ENCODE measurements at places on chromosomes 7 and 10.

GRCh38 chr7:131431289-131431688 lies 103.6 kb downstream of the MKLN1 start:
- no peak for DNase-seq

DNA sequence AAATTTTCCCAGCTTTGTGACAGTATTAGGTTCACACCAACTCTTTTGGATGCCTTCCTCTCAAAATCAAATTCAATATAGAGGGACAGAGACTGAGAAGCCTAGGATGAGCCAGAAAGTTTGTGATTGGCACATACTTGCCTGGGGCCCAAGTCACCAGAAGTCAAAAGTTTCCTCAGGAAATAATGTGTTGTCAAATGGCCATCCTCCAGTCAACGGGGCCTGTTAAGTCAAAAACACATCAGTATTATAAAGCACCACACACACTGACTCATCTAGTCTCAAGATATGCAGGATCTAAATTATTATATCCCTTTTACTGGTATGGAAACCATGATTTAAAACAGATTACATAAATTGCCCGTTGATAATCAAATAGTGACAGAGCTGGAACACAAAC lies 158.1 kb downstream of the AHR start:
- DNase-seq = no peak

DNA sequence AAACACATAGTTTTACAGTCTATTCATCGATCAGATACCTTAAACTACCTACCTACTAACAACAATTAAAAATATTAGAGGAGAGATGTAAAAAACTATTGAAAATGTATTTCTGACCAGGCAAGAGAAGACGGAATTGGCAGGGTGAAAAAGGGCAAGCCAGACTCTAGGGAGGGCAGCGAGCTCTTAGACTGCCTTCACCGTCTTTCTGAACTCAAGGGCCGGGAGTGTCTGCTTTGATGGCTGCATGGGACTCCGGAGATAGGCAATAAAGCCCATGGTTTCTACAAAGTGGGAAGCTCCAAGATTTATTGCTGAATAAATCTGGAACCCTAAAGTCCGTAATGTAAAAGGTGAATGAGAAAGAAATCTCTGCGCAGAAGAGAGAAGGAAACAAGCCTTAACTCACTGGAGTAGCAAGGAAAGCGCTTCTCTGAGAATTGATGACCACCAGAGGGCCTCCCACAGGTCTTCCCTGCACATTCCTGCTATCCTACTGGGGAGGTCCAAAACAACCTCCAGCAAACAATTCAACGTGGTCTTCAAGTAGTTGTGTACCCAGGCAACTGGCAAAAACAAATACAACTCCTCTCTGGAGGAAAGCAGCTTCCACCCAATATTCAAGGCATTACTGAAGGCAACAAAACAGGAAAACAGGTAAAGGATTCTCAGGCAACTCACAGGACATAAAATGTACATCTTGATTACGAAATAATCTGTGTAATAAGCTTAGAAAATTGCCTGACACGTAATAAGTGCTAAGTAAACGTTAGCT lies 181.3 kb downstream of the SDK1 start:
- no peak for DNase-seq

DNA sequence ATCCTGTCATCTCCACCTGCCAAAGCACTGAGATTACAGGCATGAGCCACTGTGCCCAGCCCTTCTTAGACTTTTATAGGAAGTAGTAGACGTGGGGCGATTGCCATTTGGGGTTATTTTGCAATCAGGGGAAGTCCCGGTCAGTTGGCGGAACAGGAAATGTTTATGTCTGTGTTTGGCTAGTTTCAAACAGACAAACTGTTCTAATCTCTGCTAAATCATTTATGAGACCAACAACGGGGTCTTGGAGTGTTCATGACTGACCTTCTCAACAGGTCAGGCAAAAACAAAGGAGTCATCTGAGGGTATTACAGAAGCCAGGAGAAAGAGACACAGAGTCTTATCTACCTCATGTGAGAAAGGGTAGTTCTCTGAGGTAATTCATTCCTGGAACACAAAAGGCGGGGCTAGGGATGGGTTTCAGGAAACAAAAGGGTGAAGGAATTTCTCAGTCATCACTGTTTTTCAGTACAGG lies 6.6 kb upstream of the TPK1 start:
- DNase-seq = no peak

DNA sequence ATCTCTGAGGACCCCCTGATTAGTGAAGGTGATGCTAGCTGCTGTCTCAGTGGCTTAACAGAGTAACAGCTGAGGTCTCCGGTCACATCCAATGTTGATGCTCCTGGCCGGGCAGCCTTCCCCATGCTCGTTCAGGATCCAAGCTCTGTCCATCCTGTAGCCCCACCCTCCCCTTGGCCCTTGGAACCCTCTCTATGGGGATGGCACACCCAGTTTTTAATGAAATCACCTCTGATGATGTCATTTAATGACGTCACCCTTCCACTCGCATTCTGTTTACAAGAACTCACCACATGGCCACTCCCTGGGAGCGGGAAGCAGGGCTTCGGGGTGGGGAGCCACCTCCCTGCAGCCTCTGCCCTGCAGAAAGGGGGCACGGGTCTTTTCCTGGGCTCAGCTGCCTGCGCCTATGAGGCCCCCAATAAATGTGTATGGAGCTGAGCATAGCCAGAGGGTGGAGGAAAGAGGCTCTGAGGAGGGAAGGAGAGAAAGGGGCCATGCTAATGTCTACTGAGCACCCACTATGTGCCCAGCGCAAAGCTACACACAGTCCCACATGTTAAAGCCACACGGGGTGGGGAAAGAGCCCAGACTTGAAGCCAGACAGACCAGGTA lies 95.5 kb downstream of the OAT start:
- DNase-seq = no peak

GRCh38 chr7:121041516-121042148 lies 53.1 kb downstream of the CPED1 start:
- no peak for DNase-seq

DNA sequence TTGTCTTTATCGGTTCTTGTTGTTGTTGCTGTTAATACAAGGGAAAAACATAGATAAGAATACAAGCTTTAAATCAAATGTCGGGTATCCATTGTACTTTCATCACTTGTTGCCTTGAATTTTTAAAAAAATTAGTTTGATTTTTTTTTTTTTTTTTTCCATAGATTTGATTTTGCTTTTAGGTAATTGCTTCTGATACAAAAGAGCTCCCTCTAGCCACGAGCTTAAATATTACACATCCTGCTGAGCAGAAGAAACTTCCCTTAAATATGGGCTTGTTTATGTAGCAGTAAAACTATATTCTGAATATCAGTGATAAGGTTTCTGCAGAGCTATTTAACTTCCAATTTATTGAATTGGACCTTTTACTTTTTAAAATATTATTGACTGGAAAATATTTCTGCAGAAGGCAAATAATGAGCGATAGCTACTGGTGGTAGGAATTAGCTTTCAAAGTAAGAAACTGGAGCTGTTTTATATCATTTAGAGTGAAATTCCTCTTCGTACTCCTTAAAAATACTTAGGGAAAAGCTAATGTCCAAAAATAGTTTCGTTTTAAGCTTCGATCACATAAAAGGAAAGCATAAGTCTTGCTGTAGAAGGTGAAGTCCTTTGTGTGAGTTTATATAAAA lies 216.9 kb downstream of the POLR1F start:
- no peak for DNase-seq

DNA sequence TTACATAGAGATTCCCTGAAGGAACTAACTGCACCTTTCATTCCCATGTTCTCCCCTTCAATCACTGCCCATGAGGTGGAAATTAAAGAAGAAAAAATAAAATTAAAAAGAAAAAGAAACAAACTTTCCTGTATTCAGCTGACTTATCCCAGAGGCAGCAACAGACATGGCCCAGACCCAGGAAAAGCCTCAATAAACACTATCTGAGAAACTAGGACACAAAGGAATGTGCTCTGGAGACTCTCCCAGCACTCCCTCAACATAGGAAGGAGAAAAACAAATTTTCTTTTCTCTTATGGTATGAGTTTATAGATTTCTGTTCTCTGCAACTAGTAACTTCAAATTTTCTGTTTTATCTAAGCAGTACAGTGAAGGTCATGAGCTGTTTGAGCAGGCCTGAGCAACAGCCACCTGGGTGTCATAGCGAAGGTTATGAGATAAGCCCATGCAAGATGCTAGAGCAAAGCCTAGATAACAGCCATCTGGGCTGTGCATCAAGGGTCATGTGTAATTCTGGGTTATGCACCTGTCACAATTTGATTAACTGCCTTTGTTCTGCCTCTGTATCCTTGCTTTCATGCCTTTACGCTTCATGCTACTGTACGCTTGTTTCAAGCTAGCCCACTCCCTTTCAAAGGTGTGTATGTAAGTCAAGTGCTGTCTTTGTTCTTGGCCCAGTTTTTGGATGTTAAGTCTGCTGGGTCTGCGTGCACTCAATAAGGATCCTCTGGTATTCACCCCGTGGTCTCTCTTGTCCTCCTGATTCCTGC lies 11.0 kb upstream of the OR6B1 start:
- no peak for DNase-seq

DNA sequence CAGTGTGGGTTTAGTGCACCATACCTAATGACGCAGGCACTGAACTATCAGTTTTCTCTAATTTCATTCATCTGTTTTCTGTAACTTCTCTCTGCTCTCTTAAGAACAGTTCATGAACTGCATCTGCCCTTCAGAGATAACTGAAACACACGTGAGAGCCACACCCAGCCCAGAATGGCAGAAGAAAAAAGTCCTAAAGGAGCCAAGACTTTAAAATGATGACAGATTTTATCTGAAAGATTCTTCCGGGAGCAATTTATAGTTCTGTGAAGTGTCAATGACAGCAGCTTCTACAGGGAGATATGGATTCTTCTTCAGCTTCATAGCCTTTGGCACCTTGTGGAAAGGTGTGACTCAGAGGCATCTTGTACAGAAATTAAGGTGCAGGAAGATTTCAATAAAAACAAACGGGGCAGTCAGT lies 211.5 kb upstream of the SLC26A5 start:
- DNase-seq = no peak

DNA sequence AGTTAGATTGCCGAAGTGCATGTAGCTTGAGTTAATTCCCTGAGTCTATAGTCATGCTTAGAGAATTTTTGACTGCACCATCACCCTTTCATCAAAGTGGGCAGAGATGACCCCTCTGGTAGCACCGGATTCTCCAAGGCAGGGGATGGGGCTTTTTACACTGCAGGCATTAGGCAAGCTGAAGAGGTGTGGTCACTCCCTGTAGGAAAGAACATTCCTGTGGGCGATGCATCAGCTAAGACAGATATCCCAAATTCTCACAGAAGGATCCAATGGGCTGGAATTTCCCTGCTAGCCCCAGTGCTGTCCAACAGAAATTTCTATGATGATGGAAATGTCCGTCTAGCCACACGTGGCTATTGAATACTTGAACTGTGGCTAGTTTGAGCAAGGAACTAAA lies 118.2 kb downstream of the ADAM12 start:
- DNase-seq = no peak

GRCh38 chr7:91961816-91962215 lies 21.2 kb downstream of the AKAP9 start:
- DNase-seq = no peak

- DNase-seq = no peak
These were observed 1.7 kb downstream of the AKR1B1 start for GRCh38 chr7:134457210-134457609.

DNA sequence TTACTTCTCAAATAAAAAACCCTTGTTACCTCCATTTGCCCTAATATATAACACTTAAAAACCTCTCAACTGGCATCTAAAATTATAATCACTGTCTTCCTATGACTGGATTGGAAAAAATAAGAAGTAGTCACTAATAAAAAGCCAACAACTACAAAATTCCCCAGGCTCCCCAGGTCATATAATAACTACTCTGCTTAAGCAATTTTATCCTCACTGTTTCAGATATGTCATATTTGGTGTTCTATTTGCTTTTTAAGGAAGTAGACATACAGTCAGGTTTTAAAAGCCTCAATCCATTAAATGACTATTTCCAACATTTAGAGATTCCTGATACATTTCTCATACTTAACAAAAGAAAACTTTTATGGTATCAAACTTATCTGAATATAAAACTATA lies 2.4 kb downstream of the H2AZ2 start:
- DNase-seq = no peak

DNA sequence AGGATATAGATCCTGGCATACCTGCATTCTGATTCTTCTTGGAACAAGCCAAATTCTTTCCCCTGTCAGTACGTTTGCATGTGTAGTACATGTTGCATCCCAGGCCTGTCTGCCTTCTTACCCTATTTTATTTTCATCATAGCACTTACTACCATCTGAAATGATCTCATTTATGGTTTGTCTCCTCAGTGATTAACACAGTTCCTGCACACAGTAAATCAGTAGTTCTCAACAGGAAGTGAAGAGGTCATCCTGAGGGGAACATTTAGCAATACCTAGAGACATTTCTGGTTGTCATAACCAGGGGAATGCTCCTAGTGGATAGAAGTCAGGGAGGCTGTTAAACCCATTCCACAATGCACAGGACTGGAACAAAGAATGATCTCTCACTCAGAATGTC lies 38.2 kb upstream of the SLC26A4 start:
- DNase-seq = no peak

DNA sequence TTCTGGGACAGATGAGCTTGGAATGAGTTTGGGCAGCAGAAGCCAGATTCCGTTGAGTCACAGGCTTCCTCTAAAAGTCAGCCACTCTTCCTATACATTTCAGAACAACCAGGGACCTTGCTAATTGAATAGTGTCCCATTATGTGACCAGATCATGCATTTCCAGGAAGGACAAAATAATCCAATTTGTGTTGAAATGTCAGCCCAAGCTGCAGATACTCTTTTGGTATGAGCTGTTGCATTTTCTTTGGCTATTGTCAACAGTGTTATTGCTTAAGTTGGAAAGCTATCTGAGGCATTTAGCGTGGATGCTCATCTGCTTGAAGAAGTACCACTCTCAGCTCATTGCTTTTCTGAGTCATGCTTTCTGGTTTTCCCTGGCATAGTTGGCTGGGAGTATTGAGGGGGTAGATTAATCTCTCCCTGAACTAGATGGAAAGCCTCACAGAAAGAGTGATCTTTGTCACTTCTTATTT lies 223.7 kb upstream of the HABP2 start:
- no peak for DNase-seq

DNA sequence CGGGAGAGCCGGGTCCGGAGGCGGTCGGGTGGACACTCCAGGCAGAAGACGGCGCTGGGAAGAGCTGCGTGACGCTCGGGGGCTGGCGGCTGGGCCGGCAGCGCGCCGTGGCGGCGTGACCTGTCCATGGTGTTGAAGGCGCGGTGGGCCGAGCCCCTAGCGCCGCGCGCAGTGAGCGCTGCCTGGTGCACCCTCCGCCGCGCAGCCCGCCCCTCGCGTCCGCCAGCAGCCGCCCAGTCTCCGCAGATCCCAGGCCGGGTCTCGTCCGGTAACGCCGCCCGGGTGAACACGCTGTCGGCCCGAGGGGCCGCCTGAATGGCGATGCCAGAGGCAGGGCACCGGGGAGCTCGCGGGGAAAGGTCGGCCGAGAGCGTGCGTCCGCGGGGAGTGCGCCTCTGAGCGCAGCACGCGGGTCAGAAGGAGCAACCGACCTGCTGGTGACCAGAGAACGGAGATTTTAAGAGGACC lies 657 bp upstream of the TMEM178B start:
- DNase-seq = no peak

- DNase-seq = no peak
These were observed 14.6 kb downstream of the ITGB1 start for GRCh38 chr10:32943395-32943794.

Data from stimulated activated CD8-positive, alpha-beta memory T cell treated with anti-CD3 and anti-CD28 coated beads, Interleukin-7, amount 100 ng/mL, for 48 hours (primary cell).